ENCODE measurements at places on chromosomes 12 and 14. TPM values are rescaled to one million over a fixed set of nuclear protein-coding genes. Genes with fewer than 3 reads are reported as not detected.

AKAP6 gene
- polyA plus RNA-seq = 3.0 TPM

PLEKHD1 gene
- 6.1 TPM for polyA plus RNA-seq

IRAK3 gene
- 3.5 TPM for polyA plus RNA-seq

WIF1 gene
- polyA plus RNA-seq = 1.7 TPM

GLIPR1L1 gene
- polyA plus RNA-seq = 0.24 TPM

VRTN gene
- polyA plus RNA-seq = not detected

GLS2 gene
- 3.0 TPM for polyA plus RNA-seq

DNA sequence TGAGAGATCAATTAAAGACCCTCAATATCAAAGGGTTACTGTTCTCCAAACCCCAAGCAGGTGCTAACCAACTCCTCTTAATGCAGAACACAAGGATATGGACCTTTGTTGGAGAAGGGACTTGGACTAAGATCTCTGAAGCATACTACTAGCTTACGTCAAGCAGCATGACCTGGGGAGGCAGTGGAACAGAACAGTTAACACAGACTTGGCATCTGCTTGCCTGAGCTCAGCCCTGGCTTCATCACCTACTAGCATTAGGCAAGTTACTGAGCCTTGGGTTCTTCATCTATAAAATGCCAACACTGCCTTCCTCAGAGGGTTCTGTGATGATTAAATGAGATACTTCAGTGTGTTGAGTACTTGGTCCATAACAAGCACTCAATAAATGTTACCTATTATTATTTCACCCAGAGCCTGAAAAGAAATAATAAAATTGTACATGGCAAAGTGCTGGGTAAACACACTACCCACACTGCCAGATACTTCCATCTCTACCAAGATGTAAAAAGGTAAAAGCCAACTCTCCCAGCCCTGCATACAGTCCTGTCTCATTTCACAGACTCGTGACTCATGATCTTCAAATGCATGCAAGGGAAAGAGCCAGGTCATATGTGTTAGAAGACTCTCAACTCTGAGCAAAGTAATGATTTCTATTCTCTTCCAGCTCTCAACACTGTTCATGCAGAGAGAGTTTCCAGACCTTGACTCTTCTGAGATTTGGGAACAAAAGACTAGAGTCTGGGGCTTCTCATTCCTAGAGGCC lies 39.7 kb downstream of the FMNL3 start:
- DNase-seq = no peak

DNA sequence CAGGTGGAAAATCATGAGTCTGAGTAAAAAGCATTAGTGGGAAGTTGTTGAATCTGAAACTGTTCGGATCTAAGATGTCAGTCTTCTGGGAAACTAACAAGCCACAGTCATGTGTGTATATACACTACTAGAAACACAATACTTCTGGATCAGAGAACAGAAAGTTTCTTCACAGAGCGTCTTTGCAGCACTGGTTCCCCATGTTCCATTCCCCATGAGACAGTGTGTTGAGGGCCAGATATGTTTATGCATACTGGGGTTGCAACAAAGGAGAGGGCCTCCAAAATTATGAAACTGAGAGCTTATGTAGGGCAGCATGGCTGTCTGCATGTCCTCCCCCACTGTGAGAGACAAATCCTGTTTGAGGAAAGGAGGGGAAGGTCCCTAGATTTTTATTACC lies 295.0 kb upstream of the NAV3 start:
- DNase-seq = no peak

DNA sequence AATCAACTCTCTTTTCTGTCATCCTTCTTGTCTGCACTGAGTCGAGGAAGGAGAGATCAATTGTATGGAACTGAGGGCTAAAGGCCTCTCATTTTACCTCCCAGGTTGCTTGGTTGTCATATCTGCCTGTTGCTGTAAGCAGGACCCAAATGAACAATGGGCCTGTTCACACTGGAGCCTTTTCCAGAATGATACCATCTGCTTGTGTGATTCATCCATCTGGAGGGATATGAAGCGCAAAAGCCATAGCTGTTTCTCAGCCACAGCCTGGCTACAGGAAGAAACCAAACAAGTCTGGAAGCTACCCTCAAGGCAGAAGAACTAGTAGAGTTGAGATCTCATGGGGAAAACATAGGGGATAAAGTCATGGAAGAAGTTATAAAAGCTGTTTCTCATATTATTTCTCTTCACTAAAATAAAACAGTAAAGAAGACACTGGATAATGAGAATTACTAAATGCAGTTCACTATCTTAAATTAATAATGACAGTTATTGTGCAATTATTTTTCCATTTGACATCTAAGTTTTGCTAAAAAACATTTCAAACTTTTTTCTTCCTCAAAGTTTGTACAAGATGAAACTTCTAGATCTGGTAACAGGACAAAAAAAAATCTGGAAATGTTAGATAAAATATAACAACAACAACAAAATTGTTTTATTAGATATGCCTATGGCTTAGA lies 106.3 kb downstream of the SPTSSA start:
- DNase-seq = no peak

DNA sequence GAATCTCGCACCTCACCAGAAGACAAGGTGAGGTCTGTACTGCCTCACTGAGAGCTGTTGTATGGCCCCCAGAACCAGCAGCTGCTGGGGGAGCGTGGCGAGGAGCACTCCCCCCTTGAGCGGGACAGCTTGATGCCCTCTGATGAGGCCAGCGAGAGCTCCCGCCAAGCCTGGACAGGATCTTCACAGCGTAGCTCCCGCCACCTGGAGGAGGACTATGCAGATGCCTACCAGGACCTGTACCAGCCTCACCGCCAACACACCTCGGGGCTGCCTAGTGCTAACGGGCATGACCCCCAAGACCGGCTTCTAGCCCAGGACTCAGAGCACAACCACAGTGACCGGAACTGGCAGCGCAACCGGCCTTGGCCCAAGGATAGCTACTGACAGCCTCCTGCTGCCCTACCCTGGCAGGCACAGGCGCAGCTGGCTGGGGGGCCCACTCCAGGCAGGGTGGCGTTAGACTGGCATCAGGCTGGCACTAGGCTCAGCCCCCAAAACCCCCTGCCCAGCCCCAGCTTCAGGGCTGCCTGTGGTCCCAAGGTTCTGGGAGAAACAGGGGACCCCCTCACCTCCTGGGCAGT lies 9.3 kb downstream of the CACNB3 start:
- DNase-seq = no peak

- no peak for DNase-seq
These were observed 123.1 kb downstream of the NUAK1 start for GRCh38 chr12:106015646-106016045.
